ENCODE measurements at places on chromosomes 1 and 21. TPM values are rescaled to one million over a fixed set of nuclear protein-coding genes. Genes with fewer than 3 reads are reported as not detected.
A peak's percentile ranks its signal among the peaks of the same experiment; 100 is the strongest.

Gene SPATA46
- not detected for total RNA-seq

DNA sequence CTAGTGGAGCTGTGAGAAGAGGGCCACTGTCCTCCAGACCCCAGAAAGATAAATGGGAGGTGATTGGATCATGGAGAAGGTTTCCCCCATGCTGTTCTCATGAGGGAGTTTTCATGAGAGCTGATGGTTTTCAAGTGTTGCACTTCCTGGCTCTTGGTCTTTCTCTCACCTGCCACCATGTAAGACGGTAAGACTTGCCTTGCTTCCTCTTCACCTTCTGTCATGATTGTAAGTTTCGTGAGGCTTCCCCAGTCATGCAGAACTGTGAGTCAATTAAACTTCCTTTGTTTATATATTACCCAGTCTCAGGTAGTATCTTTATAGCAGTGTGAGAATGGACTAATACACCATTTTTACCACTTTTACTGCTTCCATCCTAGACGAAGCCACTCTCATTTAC is 27.6 kb downstream of the GPR88 start:
- DNase-seq, result no peak

GRCh38 chr1:23352096-23352695 is 8.1 kb upstream of the HNRNPR start:
- no peak for DNase-seq

GRCh38 chr1:232471250-232471649 is 158.7 kb downstream of the SIPA1L2 start:
- no peak for DNase-seq

Gene CR1L
- not detected for total RNA-seq

DNA sequence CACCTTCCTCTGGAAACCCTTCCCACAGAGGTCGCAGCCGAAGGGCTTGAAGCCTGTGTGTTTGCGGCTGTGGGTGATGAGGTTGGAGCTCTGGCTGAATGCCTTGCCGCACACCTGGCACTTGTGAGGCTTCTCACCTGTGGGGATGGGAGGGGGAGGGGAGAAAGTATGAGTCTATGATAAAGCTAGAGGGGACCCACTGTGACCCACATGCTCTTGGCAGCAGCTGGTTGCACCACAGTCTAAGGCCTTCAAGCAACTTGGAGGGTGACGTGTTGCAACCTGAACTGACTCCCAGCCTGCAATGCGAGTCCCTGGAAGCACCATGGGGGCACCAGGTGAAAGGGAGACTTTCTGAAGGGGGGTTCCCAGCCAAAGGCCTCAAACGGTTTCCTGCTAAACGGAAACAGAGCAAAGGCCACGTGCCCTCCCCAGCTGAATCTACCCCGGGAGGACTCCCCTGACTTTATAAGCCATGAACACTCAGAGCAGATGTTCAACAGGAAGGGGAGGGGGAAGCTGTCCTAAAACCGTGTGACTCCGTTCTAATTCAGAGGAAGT is 10.6 kb downstream of the GFI1 start:
- no peak for DNase-seq

DNA sequence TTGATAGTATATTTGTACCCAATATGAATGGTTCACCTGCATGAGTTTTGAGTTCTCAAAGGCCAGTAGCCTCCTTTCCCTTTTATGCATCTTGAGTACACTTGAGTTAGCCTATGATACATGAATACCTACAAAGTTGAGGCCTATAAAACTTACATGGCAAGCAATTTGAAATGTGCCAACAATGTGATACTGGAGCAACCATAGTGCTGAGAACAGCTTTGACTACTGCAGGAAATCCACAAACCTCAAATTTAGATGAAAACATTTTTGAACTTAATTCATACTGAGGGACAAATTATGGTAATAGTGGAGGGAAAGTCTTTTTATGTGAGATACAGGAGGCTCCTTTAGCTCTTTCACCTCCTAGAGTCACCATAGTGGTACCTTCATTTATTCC is 37.4 kb downstream of the LEPR start:
- DNase-seq, result no peak

Gene DUSP23
- total RNA-seq, result 12.7 TPM

Gene S100A8
- total RNA-seq, result 71.3 TPM

GRCh38 chr1:115644109-115644508 is 2.3 kb downstream of the VANGL1 start:
- DNase-seq, result no peak

DNA sequence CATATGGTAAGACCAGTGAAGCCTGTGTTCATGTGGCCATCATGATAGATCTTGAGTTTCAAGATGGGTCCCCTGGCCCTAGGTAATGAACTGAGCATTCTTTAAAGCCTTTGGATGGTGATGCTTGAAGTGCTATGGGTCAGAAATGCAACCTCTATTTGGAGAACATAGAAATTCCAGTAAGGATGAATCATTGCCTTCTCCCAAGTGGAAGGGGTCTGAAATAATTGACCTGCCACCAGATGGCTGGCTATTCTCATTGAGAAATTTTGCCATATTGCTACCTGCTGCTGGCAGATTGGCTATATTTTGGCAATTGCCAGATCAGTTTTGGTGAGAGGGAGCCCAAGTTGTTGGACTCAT is 739 bp upstream of the IFI6 start:
- no peak for DNase-seq

- DNase-seq, result no peak
Observed at GRCh38 chr1:85467036-85467435, 2.1 kb upstream of the DDAH1 start.

- DNase-seq, result no peak
Observed at GRCh38 chr1:82299656-82300055, 498.9 kb downstream of the ADGRL2 start.

DNA sequence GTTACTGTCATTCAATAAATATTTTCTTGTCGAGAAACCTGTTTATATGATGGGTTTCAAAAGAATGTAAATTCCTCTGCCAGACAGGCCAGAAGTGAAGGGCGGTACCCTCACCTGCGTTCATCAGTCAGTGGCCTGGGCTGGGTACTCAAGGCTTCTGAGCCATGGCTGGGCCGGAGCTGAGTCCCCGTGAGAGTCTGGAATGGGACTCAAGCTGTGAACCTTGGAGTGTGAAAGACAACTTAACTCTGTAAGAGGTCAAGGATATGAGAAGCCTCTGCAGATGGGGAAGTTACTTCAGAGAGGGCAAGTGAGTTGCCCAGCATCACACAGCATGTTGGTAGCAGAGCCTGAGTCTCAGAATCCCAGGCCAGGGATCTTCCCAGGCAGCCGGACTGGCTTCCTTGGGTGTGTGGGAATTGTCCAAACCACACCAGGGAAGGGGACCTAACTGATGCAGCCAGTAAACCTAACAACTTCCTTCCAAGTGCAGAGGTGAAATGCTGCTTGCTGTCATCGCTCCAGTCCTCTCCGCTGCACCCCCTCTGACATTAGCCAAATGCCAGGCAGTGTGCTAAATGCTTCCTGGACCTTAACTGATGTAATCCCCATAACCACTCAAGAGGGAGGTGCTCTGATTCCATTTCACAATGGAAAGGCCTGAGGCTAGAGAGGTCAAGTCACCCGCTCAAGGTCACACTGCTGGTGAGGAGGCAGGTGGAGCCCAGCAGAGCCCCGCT is 4.8 kb downstream of the DISP3 start:
- no peak for DNase-seq

Gene EDN2
- 1.1 TPM for total RNA-seq

GRCh38 chr1:154183046-154183915 is 8.6 kb downstream of the TPM3 start:
- peak; percentile 98 for DNase-seq

DNA sequence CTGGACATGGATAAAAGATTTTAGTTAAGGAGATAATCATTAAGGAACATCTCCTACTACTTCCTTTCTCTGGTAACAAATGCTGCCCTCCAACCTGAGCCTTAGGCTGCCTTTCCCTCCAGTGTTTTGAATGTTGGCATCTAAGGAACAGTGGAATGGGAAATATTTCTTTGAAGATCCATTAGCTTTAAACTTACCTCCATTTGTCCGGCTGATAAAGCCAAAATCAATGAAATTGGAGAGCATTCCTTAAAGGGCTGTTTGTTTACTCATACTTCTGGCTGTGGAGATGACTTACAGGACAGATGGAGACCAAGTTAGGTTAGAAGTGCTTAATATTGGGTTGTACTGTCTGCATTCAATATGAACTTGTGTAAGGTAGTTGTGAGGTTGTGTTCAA is 439.1 kb downstream of the PLA2G4A start:
- no peak for DNase-seq

Gene ELF3
- total RNA-seq, result 2.0 TPM

GRCh38 chr21:32315511-32316281 is 17.0 kb downstream of the MRAP start:
- DNase-seq, result no peak

- no peak for DNase-seq
Observed at GRCh38 chr1:22791831-22792347, 81.2 kb downstream of the EPHB2 start.

Gene ASTN1
- total RNA-seq, result 0.59 TPM

DNA sequence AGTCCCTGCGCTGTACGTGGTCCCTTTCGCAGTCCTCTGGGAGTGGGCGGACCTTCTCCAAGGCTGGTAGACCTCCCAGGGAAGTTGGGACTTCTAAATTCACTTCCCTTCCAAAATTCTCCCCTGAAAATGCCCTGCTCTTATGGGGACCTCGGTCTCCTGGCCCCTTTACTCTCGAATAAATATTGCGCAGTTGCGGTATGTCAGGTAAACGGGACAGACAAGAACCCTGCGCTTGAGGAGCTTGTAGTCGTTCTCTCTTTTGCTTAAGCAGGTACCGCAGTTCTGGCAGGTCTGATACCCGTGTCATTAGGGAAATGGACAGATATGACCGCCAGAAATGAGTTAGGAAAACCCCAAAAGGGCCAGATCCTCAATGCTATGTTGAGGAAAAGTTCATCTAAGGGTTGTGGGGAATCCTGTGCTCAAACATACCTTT is 561 bp downstream of the KIF2C start:
- no peak for DNase-seq
